Upper lobe of right lung (tissue), 1 donor: ENCODE measurements at places on chromosomes 16 and 17. TPM values are rescaled to one million over a fixed set of nuclear protein-coding genes. Genes with fewer than 3 reads are reported as not detected.

DNA sequence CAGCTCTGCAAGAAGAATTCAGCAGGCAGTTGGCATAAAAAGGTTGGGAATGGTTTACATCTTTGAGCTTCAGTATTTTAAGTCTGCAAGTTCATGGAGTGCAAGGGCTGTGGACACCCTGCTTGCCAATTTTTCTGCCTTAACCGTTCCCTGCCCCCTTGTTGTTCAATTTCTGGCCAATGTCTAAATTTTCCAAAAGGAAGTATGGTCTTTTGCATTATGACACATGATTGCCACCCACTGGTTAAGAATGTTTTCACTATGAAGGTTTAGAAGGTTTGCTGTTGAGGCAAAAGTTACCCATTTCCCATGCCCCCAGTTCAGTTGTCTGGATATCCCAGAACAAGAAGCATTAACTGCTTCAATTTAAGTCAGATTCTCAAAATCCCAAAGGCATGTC is 441.9 kb downstream of the CDH13 start:
- no peaks in the 10 kb centered on the region for H3K27me3 ChIP-seq
- no peaks in the 10 kb centered on the region for H3K4me1 ChIP-seq
- no peak overlapping the region for H3K27ac ChIP-seq
- H3K36me3 ChIP-seq = no peaks in the 10 kb centered on the region
- no peak for DNase-seq
- H3K4me3 ChIP-seq = no peak overlapping the region

DNA sequence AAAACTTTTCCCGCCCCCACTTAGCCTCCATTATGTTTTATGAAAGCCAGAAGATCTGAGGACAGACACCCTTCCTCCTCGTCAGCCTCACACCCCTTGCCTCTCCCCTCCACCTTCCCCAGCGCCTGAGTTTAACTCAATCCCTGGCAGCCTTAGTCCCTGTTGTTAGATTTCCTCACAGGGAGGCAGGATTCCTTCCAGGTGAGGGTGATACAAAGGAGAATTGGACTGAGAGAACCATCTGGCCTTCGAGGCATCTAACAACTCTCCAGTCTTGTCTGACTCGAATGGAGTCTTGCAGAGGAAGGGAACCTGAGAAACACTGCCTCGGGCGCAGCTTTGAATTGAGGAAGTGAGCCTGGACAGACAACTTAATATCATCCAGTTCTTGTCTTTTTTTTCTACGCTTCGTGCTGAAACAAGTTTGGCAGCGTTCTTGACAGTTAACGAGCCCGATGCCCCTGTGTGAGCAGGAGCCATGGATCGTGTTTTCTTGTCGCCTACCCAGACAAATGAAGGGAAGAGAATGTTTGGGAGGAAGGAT is 1.3 kb upstream of the ZNF768 start:
- H3K36me3 ChIP-seq = peaks cover 18% of the 10 kb centered on the region
- peak overlapping the region; percentile 88 for H3K4me3 ChIP-seq
- no peak for DNase-seq
- peak overlapping the region; percentile 99 for H3K27ac ChIP-seq
- H3K4me1 ChIP-seq = peaks cover 22% of the 10 kb centered on the region
- H3K27me3 ChIP-seq = no peaks in the 10 kb centered on the region

GRCh38 chr17:29623283-29623647 is 553 bp upstream of the CORO6 start:
- H3K4me3 ChIP-seq = peak overlapping the region; percentile 76
- DNase-seq = no peak
- no peak overlapping the region for H3K27ac ChIP-seq
- no peaks in the 10 kb centered on the region for H3K36me3 ChIP-seq
- no peaks in the 10 kb centered on the region for H3K27me3 ChIP-seq

- peak overlapping the region; percentile 58 for H3K4me3 ChIP-seq
- no peaks in the 10 kb centered on the region for H3K27me3 ChIP-seq
- DNase-seq = no peak
- peaks cover 15% of the 10 kb centered on the region for H3K4me1 ChIP-seq
- H3K36me3 ChIP-seq = no peaks in the 10 kb centered on the region
These were observed 3.0 kb upstream of the TAC4 start for GRCh38 chr17:49850772-49851386.

- DNase-seq = no peak
- no peak overlapping the region for H3K27ac ChIP-seq
- peaks cover 4% of the 10 kb centered on the region for H3K4me1 ChIP-seq
- no peaks in the 10 kb centered on the region for H3K27me3 ChIP-seq
- H3K36me3 ChIP-seq = no peaks in the 10 kb centered on the region
- no peak overlapping the region for H3K4me3 ChIP-seq
These were observed 34.5 kb downstream of the WWOX start for GRCh38 chr16:78133919-78134318.

DNA sequence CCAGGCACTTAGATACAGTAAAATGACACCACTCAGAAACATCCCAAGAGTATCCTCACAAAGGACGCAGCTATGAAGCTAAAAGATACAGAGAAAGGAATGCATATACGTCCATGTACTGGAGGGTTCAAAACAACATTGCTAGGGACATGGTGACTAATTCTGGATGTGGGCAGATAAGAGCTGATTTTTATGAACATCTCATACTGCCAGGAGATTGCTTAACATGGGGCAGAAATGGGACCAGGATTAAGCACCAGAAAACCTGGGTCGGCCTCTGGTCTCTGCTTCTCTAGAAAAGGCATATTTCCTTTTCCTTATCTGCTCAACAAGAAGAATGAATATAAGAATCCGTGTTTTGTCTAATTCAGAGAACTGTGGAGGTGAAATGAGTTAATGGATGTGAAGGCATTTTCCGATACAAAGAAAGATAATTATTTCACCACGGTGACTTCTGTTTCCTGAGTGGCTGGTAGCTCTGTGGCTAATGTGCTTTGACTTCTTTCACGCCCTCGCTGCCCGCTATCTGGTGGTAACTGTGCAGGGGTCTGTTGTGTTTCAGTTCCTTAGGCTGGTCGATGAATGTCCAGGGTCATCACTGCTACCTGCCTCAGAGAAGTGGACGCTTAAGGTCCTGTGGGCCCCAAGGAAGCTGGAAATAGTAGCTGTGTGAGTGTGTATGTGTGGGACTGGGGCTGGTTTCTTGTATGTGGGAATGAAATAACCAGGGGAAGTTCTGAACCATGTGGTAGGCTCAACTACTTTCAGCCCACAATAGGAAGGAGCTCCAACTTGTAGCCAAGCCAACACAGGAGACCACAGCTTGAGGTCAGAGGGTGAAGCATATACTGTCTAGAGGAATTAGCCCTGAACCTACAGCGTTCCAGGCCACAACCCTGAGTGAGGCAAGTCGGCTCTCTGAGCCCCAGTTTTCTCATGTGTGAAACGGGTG is 15.8 kb upstream of the CCL5 start:
- H3K4me1 ChIP-seq = no peaks in the 10 kb centered on the region
- H3K27me3 ChIP-seq = no peaks in the 10 kb centered on the region
- H3K4me3 ChIP-seq = no peak overlapping the region
- no peak overlapping the region for H3K27ac ChIP-seq
- no peaks in the 10 kb centered on the region for H3K36me3 ChIP-seq

The TEKT1 gene
- total RNA-seq = not detected
